Stromal cell of bone marrow (primary cell): ENCODE measurements at places on chromosomes 13 and 19.

DNA sequence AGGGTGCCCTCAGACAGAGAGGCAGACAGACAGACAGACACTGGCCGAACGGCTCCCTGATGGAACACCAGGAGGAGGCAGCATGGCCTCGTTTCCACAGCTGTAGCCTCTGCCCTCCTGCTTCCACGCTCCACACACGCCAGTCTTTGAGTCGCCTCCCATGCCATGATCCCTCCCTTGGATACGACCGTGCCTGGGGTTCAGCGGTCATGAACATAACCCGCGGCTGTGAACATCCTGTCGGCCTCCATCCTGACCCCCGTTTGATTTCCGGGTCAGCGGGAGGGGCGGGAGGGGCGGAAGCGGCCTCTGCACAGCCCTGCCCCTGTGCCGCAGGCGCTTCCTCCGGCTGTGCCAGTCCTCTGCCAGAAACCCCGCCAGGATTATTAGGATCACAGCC is 23.4 kb downstream of the GP6 start:
- DNase-seq = no peak

DNA sequence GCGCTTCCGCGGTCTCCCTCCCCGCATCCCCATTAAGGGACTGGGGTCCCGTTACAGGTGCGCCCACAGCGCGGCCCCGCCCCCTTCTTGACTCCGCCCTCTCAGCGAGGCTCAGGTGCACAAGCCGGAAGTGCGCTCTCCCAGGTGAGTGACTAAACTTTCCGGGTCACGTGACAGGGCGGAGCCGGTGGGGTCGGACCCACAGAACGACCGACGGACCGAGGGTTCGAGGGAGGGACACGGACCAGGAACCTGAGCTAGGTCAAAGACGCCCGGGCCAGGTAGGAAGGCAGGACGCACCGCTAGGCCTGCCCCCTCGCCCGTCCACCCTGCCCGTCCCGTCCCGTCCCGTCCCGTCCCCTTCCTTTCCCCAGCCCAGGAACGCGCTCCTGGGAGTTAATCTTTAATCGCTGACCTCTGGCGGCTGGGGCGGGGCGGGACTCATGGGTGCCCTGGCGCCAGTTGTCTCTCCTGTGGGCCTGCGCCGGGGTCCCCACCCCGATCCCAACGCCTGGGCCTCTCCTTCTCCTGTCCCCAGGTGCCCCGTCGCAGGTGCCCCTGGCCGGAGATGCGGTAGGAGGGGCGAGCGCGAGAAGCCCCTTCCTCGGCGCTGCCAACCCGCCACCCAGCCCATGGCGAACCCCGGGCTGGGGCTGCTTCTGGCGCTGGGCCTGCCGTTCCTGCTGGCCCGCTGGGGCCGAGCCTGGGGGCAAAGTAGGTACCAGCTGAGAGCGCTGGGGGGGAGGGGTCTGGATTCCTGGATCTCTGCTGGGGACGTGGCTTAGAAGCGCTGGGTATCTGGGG is at the start of gene CRB3:
TSS of gene CRB3 (plus strand) at position 202 of the 804 bp plus-strand sequence. CDS start at position 633, 431 bp downstream.
- DNase-seq = no peak

- DNase-seq = no peak
Measured at GRCh38 chr19:35044317-35045117, 3.0 kb downstream of the HPN start.

DNA sequence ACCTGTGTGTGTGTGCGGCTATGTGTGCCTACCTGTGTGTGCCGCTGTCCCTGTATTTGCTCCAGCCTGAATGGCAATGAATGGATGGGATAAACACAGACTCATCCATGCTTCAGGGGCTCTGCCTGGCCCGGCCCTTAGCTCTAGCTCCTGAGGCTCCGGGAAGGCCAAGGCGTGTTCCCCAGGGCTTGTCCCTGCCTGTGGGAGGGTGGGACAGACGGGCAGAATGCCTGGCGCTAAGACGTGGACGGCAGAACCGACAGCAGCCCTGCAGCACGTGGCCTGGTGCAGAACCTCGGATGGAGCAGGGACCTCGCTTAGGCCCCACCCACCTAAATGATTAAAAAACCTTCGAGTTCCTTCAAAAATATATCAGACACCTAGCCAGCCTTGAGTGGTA is 57.8 kb upstream of the C13orf46 start:
- no peak for DNase-seq
